ENCODE measurements at places on chromosomes 1 and 21.

- peak; percentile 40 for DNase-seq
Observed at GRCh38 chr21:44846485-44847260, 26.8 kb downstream of the PTTG1IP start.

DNA sequence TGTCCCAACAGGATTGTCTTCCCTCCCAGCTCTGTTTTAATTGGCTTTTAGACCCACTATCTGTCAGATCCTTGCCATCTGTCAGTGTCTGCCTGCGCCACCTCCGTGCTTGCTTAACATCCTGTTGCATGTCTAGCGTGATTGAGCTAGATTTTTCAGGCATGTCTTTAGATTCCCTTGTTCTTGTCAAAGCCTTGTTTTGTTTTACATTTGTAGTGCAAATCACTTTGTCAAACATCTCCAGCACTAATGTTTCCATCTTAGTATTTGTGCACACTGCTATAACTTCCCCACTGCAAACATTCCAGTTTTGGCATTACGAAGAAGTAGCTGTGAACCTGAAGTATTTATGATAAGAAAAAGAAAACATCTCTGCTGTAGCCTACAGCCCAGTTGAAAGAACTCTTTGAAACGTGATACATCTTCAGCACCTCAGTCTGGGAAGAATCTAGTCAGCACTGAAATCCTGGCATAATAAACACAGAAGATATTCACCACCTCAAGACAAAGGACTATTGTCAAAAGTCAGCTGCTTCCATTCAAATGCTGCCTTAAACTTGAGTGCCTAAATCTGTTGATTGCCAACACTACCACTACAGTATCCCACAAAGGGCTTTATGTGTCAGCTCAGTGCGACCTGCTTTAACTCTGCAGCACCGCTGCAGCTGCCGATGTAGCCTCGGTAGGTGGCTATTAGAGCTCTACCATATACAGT lies 105.0 kb downstream of the FNBP1L start:
- peak; percentile 83 for DNase-seq

DNA sequence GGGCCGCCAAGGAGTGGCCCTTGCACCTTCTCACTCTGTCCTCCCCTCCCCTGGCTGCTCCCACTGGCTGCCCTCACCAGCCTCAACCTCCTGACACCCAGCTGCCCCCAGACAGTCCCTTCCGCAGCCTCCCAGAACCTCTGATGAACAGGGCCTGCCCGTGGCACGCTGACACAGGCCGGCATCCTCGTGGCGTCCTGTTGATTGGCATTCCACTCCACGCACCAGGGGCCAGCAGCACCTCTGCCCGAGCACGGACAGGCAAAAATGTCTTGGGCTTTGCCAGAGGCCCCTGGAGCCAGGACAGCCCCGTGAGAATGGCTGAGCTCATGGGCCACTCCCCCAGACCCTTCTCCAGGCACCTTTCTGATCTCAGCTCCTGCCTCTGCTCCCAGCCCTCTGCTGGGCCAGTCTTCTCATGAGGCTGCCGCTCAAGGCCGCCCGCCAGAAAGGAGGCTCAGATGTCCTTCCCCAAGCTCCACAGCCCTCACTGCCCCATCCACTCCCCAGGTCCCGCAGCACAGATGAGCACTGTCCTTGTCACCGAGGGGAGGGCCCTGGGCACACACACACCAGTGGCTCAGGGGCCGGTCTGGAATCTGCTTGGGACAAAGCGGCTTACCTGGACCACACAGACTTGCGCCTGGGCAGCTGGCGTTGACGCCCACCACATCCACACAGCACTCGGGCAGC lies 15.8 kb upstream of the RNF223 start:
- DNase-seq = no peak

DNA sequence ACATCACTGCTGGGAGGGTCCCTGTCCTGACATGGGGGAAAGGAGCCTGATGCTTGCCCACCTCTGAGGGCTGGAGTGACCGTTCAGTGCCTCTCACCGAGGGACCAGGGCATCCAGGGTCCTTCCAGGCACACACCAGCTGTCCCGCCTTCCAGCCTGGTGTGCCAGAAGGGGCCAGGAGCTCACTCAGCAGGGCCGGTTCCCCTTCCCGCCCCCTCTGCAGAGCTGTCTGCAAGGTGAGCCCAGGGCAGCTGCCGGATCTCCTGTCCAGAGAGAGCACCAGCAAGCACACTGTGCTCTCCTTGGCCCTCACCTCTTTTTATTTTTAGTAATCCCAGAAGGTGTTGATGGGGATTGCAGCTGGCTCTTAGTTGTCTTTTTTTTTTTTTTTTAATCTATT lies 16.9 kb downstream of the H6PD start:
- no peak for DNase-seq

DNA sequence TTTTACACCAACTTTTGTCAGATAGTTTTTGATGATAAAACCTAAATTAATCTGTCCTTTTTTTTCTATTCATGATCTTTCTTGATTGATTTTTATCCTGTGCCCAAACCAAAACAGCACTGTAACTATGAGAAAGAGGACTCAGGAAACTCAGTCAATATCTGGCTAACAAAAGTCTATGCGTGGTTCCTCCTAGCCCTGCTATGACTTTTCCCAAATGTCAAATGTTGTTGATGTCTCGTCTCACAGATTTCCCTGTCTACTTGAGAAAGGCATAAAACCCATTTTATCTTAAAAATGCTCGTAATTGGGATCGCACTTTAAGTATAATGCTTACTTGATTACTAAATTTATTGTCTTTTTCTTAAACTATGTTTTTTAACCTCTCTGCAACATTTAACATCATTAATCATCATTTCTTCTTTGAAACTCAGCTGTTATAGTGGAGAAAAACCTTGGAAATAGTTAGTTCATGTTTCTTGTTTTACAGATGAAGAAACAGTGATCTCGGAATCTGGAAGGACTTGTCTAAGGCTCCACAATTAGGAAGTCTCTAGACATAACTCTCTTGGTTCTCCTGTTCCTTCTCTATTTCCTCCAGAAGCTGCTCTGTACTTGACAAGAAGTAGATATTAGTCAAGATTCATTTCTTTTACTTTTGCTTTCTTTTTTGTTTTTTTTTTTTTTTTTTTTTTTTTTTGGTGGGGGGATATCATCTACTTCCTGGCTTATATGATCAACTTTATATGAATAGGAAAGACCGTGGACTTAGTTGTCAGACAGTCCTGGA lies 26.2 kb upstream of the PTPRC start:
- no peak for DNase-seq

GRCh38 chr1:205304695-205305070 lies 16.9 kb downstream of the NUAK2 start:
- no peak for DNase-seq

DNA sequence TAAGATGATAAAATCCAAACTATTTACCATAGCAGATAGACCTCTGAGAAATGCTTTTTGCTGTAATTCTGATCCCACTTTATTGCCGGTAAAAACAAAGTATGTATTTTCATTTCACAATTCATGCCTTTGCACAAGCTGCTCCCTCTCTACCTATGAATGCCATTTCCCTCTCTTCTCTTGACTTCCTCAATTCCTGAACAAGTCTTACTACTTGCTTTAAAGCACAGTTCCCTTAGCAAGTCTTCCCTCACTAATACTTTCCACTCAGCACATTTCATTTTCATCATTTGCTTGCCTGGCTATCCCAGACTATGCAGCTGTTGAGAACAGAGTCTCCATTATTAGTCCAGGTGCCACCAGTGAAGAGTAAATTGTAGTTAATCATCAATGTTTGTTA lies 13.8 kb downstream of the GPATCH2 start:
- DNase-seq = no peak

- DNase-seq = no peak
Observed at GRCh38 chr1:208303743-208304712, 59.8 kb upstream of the PLXNA2 start.

DNA sequence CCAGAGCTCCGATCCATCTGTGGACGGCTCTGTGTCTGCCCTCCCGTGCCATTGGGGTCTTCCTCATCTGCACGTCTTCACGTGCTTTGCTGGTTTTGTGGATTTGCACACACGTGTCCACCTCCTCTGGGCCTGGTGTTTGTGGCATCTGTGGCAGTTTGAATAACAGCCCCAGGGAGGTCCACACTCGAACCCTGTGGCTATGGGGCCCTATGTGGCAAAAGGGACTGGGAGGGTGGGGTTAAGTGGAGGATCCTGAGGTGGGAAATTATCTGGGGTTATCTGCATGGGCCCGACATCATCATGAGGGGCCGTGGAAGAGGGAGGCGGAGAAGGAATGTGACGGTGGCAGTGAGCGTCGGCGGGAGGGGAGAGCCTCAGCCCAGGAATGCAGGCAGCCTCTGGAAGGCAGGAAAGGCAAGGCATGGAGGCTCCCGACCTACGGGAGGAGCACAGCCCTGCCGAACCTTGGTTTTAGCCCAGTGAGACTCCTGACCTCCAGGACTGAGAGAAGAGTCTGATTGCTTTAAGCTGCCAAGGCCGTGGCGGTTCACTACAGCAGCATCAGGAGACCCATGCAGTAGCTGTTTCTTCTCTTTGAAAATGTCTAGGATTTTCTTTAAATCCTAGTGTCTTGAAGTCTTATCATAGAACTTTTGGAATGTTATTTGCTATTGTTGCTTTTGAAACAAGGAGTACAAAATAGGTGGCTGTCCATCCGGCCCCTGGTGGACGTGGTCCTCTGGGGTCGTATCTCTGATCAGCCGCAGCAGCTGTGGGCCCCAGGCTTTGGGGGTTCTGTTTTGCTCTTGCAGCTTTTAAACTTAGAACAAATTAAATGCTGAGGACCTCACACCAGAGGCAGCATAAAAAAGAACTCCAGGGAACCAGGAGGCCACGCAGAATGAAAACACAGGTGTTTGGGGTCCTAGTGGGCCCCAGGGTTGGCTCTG lies 40.0 kb upstream of the LRRC3 start:
- no peak for DNase-seq

- DNase-seq = no peak
Observed at GRCh38 chr1:184633785-184634184, 120.9 kb downstream of the EDEM3 start.

DNA sequence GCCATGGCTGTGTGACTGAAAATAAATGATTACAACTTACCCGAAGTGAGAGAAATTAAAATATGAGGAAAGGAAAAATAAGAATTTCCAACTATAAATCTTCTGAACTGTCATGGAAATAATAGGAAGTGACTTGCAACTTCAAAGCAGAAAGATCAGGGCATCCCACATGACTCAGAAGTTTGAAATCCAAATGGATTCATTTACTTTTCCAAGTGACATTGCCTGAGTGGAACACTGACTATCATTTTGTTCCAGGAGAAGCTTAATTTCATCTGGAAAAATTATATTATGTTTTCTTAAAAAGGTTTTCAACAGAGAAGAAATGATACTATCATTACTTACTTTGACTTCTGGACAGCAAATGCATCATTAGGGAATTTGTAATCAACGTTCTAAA lies 110.8 kb downstream of the GREM2 start:
- DNase-seq = peak; percentile 48

- DNase-seq = no peak
Observed at GRCh38 chr1:228294717-228295116, 86.9 kb downstream of the OBSCN start.

GRCh38 chr1:228920831-228921230 lies 185.6 kb downstream of the RHOU start:
- DNase-seq = peak; percentile 67

DNA sequence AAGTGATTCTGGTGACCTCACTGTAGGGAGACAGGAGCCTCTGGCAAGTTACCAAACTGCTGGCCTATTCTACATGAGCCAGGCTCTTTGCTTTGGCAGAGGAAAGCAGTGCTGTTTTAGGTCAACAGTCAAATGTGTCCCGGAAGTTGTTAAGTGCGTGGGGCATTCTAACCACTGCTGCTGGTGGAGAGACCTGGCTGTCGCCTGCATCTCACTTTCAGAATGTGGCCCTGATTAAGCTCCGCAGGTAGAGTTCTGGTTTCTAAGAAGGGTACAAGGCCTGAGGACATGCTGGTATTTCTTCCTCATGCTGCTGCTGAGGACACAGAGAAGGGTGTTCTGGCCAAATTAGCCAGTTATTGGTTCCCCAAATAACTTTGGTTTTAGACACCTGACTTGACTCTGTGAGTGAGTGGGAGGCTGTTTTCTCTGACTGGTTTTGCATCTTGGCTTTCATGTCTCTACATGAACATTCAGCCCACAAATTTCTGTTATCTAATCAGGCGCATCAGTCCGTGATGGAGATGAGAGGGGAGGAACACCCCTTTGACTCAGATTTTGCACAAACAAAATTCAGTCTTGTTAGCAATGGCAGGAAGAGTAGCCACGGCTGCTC lies 120.8 kb downstream of the LMO4 start:
- no peak for DNase-seq

DNA sequence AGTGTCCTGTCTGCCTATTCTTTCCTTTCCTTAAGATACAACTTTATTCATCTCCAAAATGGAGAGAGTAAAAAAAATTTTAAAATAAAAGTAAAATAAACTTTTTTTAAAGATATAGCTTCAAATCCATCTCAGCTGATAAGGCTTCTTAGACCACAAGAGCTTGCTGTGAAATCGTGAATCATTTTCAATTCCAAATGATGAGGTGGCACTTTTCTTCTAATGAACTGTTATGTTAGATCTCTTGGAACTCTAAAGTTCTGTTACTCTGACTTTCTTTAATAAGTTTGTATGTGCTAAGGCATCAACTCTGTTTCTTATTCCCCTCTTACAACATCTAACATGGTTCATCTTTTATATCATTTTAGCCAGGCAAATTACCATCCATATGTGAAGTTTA lies 4.5 kb downstream of the SH3GLB1 start:
- no peak for DNase-seq

GRCh38 chr1:14969006-14969405 lies 184.5 kb upstream of the TMEM51 start:
- DNase-seq = no peak

DNA sequence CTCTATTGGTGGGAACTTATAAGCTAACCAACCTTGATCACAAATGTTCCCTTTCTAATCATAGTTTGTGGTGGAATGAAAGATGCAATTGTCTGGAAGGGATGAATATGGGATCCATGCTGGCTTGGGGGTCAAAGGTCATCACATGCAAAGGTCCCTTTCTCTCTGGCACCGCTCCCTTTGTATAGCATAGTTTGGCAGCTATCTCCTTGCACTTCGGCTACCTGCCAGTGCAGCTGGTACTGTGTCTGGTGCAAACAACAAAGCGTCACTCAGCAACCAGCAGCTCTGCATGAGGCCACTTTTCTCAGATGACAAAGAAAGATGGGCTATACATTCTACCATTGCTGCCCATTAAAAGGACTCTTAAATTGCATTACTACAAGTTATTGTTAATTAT lies 188.2 kb upstream of the NFIA start:
- DNase-seq = no peak

- peak; percentile 77 for DNase-seq
Observed at GRCh38 chr1:25641931-25642573, 25.5 kb downstream of the MAN1C1 start.

DNA sequence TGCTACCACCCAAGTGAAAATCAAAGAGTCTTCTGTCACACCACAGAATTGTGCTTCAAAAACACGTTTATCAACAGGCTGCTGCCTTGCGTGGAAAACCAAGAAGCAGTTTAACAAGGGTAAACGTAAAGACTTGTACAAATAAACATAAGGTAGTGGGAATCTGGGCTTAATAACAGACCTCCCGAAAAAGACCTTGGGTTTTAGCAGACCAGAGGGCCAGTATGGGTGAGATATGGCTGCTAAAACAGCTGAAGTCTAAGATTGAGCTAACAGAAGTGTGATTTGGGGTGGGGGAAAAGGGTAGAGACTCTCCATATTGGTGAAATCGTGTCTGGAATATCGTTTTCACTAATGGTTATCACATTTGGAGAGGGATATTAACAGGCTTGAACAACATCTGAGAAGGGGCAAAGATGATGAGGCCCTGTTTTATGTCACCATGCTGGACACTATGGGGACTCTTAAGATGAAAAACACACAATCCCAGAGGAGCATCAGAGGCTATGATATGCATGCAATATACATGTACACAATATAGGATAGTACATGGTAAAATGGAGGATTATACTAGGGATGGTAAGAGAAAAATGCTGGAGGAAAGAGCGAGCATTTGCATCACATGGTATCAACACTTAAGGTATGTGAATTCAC lies 1.4 kb downstream of the MOV10 start:
- DNase-seq = no peak
